ENCODE measurements at places on chromosomes 7 and 10.
A peak's percentile ranks its signal among the peaks of the same experiment; 100 is the strongest.

- DNase-seq, result peak; percentile 97
Measured at GRCh38 chr7:116399819-116400218, 99.7 kb upstream of the CAV2 start.

DNA sequence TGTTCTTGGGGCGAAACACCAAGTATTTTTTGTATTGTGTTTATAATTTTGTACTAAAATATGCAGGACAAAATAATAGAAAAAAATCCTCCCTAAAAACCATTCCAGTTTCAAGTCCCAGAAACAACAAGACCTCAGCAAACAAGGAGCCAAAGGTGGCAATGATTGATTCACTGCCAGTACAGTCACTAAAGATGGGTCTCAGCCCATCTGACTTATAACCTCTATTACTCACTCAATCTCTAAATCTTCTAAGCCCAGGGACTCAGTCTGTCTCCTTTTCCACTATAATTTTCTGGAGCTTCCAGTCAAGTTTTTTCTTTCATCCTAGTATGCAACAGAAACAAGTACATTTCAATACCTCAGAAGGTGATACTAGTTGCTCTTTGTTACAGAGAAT, 33.3 kb downstream of the SNX13 start:
- no peak for DNase-seq

DNA sequence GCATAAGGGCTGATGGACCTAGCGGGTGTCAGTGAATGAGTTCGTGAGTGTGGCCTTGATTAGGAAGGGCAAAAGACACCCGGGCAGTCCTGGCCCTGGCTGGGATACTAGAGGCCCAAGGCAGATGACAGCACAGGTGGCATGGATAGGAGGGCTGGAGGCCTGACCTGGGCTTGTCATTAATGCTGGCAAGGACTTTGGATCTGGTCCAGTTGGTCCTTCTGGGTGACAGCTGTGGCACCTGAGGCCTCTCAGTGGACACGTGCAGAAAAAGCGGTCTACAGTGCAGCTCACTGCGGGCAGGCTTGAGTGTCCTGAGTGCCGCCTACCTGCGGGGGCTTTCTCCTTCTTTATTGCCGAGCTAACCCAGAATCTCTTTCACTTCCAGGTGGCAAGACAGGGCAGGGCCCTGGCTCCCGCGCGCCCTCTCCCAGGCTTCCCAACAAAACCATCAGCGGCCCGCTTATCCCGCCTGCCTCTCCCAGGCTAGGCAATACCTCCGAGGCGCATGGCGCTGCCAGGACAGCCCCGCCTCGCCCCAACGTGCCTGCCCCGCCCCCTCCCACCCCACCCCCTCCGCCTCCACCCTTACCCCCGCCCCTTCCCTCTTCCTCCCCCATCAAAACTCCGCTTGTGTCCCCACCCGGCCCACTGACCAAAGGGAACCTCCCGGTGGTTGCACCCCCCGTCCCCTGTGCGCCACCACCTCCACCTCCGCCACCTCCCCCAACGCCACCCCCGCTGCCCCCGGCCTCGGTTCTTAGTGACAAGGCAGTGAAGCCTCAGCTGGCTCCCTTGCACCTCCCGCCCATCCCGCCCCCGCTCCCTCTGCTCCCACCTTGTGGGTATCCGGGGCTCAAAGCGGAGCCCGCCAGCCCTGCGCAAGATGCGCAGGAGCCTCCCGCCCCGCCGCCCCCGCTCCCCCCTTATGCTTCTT, 77.4 kb downstream of the WIPF3 start:
- no peak for DNase-seq

- DNase-seq, result peak; percentile 77
Measured at GRCh38 chr10:97731346-97732051, 5.4 kb upstream of the ZFYVE27 start.

GRCh38 chr10:57925045-57925444, 342.6 kb downstream of the IPMK start:
- DNase-seq, result no peak

GRCh38 chr7:95205665-95206225, 118.6 kb downstream of the PON1 start:
- peak; percentile 87 for DNase-seq

DNA sequence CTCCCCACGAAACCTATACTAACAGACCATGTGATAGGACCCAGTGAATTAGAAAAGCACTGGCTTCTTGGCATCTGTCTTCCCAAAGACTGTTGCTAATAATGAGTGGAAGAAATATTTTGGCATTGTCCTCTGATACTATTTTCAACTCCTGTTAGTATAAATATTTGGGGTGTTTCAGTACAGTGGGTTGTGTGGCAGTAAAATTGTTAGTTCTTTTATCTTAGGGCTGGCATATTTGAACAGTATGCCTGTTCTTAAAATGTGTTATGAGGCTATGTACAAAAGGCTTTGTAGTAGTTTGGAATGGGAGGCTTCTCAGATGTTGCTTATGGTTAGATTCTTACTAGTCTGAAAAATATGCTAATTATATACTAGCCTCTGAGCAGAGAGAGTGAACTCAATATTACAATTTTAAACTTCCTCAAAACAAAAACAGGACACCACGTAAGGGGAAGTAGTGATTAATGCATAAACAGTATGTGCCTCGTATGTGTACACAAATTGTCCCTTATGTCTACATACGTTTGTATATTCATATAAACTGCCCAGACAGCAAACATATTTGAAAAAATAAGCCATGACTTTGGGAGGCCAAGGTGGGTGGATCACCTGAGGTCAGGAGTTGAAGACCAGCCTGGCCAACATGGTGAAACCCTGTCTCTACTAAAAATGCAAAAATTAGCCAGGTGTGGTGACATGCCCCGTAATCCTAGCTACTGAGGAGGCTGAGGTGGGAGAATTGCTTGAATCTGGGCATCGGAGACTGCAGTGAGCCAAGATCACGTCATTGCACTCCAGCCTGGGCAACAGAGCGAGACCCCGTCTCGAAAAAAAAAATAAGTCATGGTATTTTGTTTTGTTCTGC, 115.4 kb downstream of the ARID5B start:
- no peak for DNase-seq

GRCh38 chr7:19333706-19334105, 188.5 kb upstream of the FERD3L start:
- no peak for DNase-seq

DNA sequence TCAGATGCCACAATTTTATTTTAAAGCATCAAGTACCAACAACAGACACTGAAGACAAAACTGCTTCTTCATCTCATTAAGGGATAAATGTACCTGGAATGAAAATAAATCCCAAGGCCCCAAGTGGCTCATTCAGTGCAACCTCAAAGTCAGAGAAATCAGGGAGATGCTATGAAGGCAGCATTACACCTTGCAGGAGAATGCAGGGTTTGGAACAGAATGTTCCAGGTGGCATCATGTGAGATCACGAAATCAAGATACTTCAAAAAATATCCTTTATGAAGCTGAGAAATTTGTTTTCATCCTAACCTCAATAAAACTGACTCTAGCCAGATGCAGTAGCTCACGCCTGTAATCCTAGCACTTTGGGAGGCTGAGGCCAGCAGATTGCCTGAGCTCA, 477.1 kb downstream of the PLXNA4 start:
- DNase-seq, result no peak

DNA sequence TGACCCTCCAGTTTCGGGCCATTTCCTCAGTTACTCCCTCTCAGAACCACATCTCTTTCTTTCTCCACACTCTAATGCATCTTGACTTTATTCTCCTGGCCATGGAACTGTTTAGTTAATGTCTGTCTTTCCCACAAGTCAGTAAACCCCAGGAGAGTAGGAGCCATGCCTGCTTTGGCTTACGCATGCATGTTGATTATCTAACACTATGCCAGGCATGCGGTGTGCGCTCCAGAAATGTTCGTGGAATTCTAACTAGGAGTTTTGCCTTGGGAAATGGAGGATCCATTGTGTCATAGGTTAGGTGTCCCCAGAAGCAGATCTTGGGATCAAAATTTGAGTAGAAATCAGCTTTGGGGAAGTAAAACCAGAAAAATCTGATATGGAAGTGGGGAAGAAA, 308.9 kb downstream of the GRID1 start:
- no peak for DNase-seq

GRCh38 chr7:12769444-12769843, 82.0 kb downstream of the ARL4A start:
- DNase-seq, result no peak

DNA sequence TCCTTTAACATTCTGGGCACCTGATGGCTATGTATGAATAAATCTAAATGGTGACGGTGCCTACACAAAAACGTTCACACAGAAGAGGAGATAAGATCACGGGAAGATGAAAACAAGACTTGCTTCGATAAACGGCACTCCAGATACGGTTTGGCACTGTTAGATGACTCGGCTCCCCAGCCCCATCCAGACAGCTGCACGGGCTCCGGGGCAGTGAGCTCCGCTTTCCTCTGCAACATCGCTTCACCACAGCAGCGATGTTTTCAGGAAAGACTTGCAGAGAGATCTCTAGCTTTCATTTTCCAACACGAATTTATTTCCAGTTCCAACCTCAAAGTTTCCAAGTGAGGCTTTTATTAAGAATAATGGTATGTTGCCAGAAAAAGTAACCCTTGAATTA, 132.1 kb downstream of the KLF6 start:
- no peak for DNase-seq

- peak; percentile 33 for DNase-seq
Measured at GRCh38 chr10:29392376-29393021, 103.6 kb downstream of the LYZL1 start.

DNA sequence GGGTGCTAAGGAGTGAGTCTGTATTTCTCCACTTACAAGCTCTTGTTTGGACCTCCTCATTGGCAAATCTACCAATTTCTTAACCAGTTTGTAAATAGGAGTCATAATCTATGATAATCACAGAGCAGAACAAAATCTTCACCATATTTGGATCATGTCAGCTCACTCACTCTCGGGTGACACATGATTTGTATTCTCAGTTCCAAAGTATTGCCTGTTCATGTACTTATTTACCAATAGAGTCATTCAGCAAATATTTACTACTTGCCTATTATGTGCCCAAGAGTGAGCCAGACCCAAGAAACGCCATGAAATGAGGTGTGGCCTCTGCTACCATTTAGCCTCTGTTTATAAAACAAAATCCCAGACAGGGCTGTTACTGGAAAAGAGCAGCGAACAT, 114.8 kb downstream of the TSPAN12 start:
- peak; percentile 19 for DNase-seq

- no peak for DNase-seq
Measured at GRCh38 chr10:109892117-109892516, 31.2 kb downstream of the XPNPEP1 start.

- no peak for DNase-seq
Measured at GRCh38 chr10:102624094-102624493, 20.2 kb upstream of the TRIM8 start.

DNA sequence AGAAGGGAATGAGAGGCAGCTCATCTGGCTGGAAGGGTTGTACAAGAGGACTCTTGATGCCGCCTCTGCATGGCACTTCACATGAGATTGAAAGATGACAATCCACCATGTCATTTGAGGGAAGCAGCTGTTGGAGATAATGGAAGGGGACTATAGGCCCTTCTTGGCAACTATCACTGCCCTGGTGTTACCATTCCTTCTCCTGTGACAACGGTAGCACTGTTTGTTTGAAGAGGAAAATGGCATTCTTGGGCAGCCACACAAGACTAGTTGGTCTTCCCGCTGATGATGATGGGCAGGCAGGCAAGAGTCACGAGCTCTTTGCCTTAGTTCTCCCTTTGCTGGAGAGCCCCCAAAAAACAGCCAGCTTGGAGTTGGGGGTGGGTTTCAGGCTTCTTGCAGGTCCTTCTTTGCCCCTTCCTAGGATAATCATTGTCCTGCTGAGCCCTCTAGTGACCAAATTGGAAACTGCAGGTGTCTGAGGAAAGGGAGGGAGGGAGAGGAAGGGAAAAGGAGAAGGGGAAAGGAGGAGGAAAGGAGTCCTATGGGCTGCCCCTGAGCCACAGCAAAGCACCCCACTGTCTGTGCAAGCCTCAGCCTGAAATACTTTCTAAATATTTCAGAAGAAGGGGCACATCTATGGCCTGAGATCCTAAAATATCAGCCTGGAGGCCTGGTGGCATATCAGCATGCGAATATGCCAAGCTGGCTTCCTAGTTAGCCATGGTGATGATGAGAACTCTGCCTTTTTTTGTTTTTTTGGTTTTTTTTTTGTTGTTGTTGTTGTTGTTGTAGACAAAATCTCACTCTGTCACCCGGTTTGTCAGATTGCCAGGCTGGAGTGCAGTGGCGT, 165.6 kb upstream of the KMT2E start:
- peak; percentile 70 for DNase-seq

GRCh38 chr7:116801092-116801710, 61.2 kb upstream of the CAPZA2 start:
- peak; percentile 79 for DNase-seq

DNA sequence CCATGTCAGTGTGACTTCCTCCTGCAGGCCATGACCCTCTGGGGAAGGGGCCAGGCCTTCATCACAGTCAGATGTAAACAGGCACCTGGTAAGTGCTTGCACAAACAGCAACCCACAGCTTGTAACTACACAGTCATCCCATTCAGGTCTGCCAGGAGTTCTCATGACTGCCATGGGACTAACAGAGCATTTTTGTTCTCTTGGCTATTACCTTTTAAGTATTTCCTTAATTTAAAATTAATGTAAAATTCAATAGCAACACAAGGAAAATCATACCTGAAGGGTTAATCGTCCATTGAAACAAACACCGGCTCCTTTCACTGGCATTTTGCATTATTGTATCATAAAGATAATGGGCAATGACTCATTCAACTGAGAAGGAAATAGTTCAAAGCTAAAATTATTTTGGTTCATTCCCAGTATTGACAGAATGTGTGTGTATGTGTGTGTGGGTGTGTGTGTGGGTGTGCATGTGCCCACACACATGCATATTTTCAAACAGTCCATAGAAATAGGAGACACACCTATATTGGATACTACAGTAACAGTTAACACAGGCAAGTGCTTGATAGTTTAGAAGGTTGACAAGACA, 307.9 kb downstream of the WDR11 start:
- DNase-seq, result no peak

DNA sequence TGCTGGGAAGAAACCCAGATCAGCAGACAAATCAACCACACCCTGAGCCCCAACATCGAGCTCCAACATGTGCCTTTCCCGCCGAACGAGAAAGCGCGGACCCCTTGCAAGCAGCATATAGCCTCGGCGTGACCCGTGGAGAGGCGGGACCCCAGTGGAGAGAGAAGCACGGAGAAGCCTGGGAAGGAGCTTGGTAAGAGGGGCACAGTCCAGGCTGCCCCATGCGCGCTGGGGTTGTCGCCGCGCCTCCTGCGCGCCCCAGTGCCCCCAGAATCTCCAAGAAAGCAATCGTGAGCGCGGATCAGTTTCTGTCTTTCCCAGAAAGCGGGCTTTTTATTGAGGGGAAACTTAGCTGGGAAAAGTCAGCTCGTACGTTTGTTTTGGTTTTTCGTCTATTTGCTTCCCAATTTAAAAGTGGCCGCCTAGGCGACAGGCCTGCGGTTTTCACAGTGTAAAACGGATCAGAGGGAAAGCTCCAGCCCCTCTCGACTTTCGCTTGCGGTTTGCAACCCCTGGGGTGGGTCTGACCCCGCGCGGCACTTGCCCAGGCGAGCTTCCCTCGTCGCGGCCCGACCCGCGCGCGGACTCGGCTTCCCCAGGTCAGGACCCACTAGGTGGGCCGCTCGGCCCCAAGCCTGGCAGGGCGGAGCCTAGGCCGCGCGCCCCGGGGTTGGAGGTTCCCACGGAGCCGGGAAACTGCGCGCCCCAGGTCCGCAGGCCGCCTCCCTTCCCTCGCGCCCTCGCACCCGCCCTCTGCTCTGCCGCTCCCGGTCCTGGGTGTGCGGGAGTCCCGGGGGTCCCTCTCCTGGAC, 31.1 kb downstream of the SKIDA1 start:
- DNase-seq, result peak; percentile 7

Data from ACHN (cell line).